ENCODE measurements at places on chromosomes 2 and 18.

DNA sequence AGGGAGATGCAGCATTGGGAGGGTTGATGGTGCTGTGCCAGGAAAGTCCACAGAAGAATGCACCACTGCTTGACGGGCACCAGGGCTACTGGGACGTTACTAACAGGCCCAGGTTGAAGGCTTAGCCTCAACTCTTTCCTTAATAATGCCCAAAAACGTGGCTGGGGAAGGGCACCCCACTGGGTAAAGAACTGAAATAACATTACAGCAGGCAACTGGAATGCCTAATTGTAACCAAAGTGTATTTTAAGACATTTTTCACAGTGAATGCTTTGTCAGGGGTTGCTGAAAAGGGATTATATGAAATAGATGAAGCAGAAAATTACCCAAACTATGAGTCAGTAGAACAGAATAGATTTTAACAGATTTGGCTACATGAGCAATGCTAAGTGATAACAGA is 191.3 kb downstream of the CMPK2 start:
- no peak overlapping the region for H3K4me3 ChIP-seq
- H3K4me1 ChIP-seq: no peaks in the 10 kb centered on the region
- ATAC-seq: no peak
- no peak overlapping the region for H3K27ac ChIP-seq
- H3K36me3 ChIP-seq: no peaks in the 10 kb centered on the region
- no peaks in the 10 kb centered on the region for H3K27me3 ChIP-seq

GRCh38 chr2:12430407-12431133 is 286.2 kb upstream of the TRIB2 start:
- peak overlapping the region; percentile 32 for H3K4me3 ChIP-seq
- peak; percentile 84 for ATAC-seq
- no peaks in the 10 kb centered on the region for H3K27me3 ChIP-seq

DNA sequence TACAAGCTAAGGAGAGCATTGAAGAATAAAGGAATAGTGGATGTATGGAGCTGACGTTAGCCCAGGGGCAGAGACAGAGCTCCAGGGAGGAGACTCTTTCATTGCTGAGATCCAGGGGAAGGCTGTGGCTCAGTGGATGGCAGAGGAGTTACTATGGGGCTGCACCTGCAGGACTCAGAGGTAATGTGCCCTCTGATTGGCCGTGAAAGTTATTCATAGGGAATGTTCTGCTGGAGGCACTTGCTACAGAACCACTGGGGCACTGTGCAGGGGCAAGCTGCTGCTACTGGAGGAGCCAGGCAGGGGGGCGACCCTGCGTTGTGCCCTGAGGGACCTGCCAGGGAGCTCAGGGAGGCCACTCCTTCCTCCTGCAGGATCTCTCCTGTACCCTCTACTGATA is 199.2 kb downstream of the PTPRM start:
- H3K27ac ChIP-seq: no peak overlapping the region
- peak; percentile 34 for ATAC-seq
- no peak overlapping the region for H3K4me3 ChIP-seq
- H3K4me1 ChIP-seq: no peaks in the 10 kb centered on the region

- no peak overlapping the region for H3K4me3 ChIP-seq
- no peak for ATAC-seq
- peaks cover 8% of the 10 kb centered on the region for H3K36me3 ChIP-seq
- no peaks in the 10 kb centered on the region for H3K27me3 ChIP-seq
Measured at GRCh38 chr2:25596516-25597244, 76.7 kb downstream of the DTNB start.

GRCh38 chr18:65235966-65236624 is 514.7 kb upstream of the CDH7 start:
- no peaks in the 10 kb centered on the region for H3K4me1 ChIP-seq
- H3K27ac ChIP-seq: no peak overlapping the region
- H3K27me3 ChIP-seq: no peaks in the 10 kb centered on the region
- no peaks in the 10 kb centered on the region for H3K36me3 ChIP-seq
- ATAC-seq: no peak
- no peak overlapping the region for H3K4me3 ChIP-seq

DNA sequence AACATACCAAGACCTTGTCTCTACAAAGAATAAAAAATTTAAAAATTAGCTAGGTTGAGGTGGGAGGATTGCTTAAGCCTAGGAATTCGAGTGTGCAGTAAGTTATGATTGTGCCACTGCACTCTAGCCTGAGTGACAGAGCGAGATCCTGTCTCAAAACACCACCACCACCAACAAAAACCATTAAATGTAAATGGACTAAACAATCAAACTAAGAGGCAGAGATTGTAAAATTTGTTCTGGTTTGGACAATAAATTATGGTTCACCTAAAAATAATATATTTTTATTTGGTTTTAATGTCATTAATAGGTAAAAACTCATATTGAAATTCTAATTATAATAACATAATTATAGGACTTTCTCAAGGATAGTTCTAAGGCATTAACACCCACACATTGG is 9.9 kb upstream of the ATIC start:
- no peak overlapping the region for H3K4me3 ChIP-seq
- no peaks in the 10 kb centered on the region for H3K4me1 ChIP-seq
- peaks cover 6% of the 10 kb centered on the region for H3K36me3 ChIP-seq
- H3K27me3 ChIP-seq: no peaks in the 10 kb centered on the region
- no peak for ATAC-seq

DNA sequence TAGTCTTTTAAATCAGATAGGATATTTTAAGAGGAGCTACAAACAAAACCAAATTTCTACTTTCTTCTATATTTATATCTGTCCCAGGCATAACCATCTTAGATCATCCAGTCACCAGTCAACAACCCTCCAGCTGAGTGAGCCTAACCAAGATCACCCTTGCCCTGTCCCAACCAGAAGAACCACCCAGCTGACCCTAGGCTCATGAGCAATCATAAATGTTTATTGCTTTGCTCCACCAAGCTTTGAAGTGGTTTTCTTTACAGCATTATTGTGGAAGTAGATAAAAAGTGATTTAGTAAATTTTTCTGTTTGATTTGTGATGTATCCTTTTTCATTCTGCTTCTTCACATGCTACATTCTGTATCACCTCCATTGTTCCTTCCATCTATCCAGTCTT is 167.2 kb upstream of the PIEZO2 start:
- no peaks in the 10 kb centered on the region for H3K27me3 ChIP-seq
- ATAC-seq: no peak
- H3K27ac ChIP-seq: no peak overlapping the region
- no peaks in the 10 kb centered on the region for H3K4me1 ChIP-seq
- no peak overlapping the region for H3K4me3 ChIP-seq
- H3K36me3 ChIP-seq: no peaks in the 10 kb centered on the region

GRCh38 chr2:59282374-59283057 is 1041.4 kb upstream of the FANCL start:
- H3K27me3 ChIP-seq: no peaks in the 10 kb centered on the region
- peaks cover 8% of the 10 kb centered on the region for H3K4me1 ChIP-seq
- no peak for ATAC-seq
- no peak overlapping the region for H3K27ac ChIP-seq

GRCh38 chr2:44912660-44913059 is 28.8 kb upstream of the SIX3 start:
- H3K36me3 ChIP-seq: no peaks in the 10 kb centered on the region
- no peak overlapping the region for H3K4me3 ChIP-seq
- H3K27ac ChIP-seq: no peak overlapping the region
- H3K4me1 ChIP-seq: no peaks in the 10 kb centered on the region

DNA sequence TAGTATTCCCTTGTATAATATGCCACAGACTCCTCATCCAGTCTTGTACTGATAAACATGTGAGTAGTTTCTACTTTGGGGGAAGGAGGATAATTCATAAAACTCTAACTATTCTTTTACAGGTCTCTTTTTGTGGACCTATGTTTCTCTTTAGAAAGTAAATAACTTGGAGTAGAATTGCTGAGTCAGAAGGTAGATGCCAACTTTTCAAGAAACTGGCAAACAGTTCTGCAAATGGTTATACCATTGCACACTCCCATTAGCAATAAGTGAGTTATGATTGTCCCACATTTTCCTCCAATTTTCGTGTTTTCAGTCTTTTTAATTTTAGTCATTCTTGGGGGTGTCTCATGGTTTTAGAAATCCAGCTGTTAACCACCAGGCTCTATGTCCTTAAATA is 477.2 kb upstream of the LRRTM4 start:
- H3K4me1 ChIP-seq: no peaks in the 10 kb centered on the region
- H3K4me3 ChIP-seq: no peak overlapping the region
- no peak overlapping the region for H3K27ac ChIP-seq
- no peaks in the 10 kb centered on the region for H3K36me3 ChIP-seq
- no peak for ATAC-seq

DNA sequence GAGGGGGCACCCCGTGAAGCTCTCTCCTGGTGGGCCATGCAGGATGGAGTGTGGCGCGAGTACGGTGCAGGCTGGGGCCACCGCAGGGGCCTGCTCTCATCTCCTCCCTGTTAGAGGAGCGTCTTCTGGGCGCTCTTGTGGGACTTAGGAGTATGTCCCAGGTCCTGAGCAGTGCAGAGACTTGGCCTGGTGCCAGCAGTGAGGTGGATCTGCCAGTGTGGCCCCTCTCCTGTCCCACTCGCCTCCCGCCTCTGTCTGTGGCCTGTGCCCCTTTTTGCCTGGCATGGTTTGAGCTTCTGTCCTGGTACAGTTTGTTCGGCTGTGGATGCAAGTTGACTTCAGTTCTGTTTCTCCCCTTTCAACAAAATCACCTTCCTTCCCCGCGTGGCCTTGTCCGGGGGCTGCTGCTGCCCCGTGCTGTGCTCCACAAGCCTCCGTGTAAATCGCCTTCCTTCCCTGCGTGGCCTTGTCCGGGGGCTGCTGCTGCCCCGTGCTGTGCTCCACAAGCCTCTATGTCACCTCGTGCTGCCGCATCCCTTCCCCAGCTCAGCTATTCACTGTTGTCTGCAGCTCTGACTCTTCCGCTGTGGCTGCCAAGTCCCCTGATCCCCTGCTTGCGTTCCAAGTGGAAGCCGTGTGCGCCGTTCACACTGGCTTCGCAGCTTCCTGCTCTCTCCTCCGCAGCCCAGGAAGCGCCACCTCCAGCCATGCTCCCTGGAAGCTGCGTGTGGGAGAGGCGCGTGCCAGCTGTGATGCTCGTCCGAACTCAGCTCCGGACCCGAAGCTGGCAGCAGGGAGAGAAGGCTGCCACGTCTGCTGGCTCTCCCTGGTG is 13.7 kb downstream of the LDLRAD4 start:
- H3K27ac ChIP-seq: no peak overlapping the region
- H3K36me3 ChIP-seq: no peaks in the 10 kb centered on the region
- no peak for ATAC-seq
- no peak overlapping the region for H3K4me3 ChIP-seq
- peaks cover 11% of the 10 kb centered on the region for H3K27me3 ChIP-seq

GRCh38 chr18:49015886-49016647 is 65.3 kb upstream of the SMAD7 start:
- no peak overlapping the region for H3K27ac ChIP-seq
- H3K4me3 ChIP-seq: no peak overlapping the region
- no peaks in the 10 kb centered on the region for H3K36me3 ChIP-seq
- H3K27me3 ChIP-seq: no peaks in the 10 kb centered on the region
- ATAC-seq: no peak
- H3K4me1 ChIP-seq: peaks cover 8% of the 10 kb centered on the region

- H3K4me1 ChIP-seq: peaks cover 36% of the 10 kb centered on the region
- H3K27me3 ChIP-seq: no peaks in the 10 kb centered on the region
- H3K36me3 ChIP-seq: no peaks in the 10 kb centered on the region
- peak overlapping the region; percentile 80 for H3K27ac ChIP-seq
Measured at GRCh38 chr2:74835831-74836674, 2.1 kb downstream of the HK2 start.

DNA sequence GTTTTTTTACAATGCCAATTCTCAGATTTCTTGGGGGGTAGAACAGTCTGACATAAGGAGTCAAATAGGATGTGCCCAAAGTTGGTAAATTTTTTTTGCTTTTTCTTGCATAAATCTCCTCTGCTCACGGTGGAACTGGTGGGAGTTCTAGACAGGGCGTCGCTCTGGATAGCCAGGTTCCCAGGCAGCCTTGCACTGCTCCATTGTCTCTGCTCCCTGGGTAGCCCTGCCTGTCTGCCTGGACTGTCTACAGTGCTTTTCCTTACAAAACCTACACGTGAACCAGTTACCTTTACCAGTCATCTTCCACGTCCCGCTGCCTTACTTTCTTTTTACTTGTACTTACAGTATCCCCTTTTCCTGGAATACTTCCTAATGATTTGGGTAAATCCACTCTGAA is 117.1 kb downstream of the ZNF407 start:
- no peaks in the 10 kb centered on the region for H3K27me3 ChIP-seq
- peaks cover 6% of the 10 kb centered on the region for H3K4me1 ChIP-seq
- H3K4me3 ChIP-seq: no peak overlapping the region
- H3K27ac ChIP-seq: no peak overlapping the region

DNA sequence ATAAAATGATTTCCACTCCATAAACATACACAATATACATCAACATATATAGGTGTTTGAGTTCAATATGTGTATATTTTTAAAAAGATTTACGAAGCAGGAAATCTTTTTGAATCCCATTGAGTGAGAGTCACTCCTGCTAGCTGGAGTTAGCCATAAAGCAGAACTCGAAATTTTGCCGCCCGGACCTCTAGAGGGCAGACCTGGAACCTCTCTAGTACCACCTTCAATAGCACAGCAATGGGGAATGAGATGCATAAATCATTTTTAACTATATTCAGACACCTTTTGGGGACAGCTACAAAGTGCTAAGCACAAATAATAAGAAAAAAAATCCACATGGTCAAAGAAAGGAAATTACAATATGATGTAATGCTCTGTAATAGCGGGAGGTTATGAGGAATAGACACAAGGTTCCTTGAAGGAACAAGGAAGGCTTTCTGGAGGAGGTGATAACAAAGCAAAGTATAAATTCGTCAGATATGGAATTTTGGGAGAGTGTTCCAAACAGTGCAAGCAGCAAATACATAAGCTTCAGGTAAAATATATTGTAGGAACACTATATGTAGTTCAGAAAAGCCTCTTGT is 533.4 kb downstream of the ERBB4 start:
- H3K27me3 ChIP-seq: no peaks in the 10 kb centered on the region
- H3K27ac ChIP-seq: no peak overlapping the region
- no peak for ATAC-seq
- no peak overlapping the region for H3K4me3 ChIP-seq
- H3K4me1 ChIP-seq: no peaks in the 10 kb centered on the region
- H3K36me3 ChIP-seq: no peaks in the 10 kb centered on the region

DNA sequence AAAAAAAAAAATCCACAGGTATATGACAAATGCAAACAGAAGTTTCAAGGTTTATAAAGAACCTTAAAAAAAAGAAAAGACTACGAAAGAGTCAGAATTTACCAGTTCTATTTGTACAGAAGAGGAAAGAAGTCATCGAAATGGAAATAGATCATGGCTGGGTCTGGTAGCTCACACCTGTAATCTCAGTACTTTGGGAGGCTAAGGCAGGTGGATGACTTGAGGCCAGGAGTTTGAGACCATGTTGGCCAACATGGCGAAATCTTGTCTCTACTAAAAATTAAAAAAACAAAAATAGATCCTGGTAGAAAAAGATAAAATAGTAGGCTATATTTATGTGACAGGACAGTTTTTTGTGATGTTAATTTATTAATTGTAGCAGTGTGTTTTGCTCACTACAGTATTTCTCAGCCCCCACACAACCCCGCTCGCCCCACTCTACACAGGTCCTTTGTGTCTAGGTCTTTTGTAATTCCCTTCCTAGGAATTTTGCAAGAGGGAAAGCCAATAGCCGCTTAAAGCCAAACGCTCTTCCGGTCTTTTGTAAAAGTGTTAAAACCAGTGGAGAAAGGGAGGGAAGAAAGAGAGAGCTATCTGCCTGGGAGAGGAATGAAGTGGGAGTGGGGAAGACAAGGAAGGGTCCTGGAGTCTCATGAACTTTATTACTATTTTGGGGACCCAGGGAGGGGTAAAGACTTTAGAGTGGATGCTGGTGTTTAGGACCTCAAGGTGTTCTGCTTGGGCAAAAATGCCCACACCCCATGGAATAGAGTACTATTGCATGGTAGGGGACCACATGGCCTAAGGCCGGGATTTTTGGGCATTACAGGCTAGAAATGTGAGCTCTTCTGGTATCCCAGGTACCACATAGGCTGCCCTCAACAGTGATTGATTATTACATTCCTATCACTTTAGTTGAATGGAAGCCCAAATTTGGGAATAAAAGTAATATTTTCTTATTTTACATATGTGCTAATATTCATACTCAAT is 59.4 kb upstream of the XPO1 start:
- no peak overlapping the region for H3K4me3 ChIP-seq
- peaks cover 14% of the 10 kb centered on the region for H3K27me3 ChIP-seq
- no peak overlapping the region for H3K27ac ChIP-seq
